Ascending aorta (tissue), 2 donors: ENCODE measurements at places on chromosomes 6 and 20. TPM values are rescaled to one million over a fixed set of nuclear protein-coding genes. Genes with fewer than 3 reads are reported as not detected.

- H3K27me3 ChIP-seq, result no peaks in the 10 kb centered on the region
- peak overlapping the region; percentile 95 for H3K27ac ChIP-seq
- no peak for DNase-seq
- no peak overlapping the region for H3K4me3 ChIP-seq
These were observed 83.5 kb downstream of the ZMYND8 start for GRCh38 chr20:47272893-47273590.

Gene RNF5
- total RNA-seq, result 73.0 TPM

DNA sequence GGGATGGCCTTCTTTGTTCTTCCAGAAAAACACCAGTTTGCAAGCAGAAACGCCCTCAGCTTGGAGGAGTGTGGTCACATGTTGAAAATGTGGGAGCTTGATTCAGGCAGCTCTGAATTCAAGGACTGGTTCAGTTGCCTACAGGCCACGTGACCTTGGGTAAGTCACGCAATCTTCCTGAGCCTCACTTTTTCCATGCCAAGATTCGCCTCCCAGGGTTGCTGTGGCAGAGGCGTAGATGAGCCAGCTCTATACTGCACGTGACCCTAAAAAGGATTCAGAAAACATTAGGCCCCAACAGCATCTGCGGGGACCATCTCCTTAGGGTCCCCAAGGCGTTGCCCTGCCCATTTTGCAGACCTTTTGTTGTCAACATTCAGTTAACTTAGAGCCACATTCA, 112.0 kb upstream of the SNX9 start:
- H3K4me3 ChIP-seq, result no peak overlapping the region
- H3K4me1 ChIP-seq, result no peaks in the 10 kb centered on the region
- no peaks in the 10 kb centered on the region for H3K27me3 ChIP-seq

GRCh38 chr20:11379257-11380011, 538.3 kb upstream of the BTBD3 start:
- H3K36me3 ChIP-seq, result no peaks in the 10 kb centered on the region
- H3K4me1 ChIP-seq, result no peaks in the 10 kb centered on the region
- no peak overlapping the region for H3K4me3 ChIP-seq
- no peaks in the 10 kb centered on the region for H3K27me3 ChIP-seq
- no peak for DNase-seq

Gene C20orf96
- 0.32 TPM for total RNA-seq

Gene SOBP
- total RNA-seq, result 5.4 TPM

GRCh38 chr6:125354649-125355048, 52.9 kb upstream of the HDDC2 start:
- no peaks in the 10 kb centered on the region for H3K36me3 ChIP-seq
- no peak overlapping the region for H3K27ac ChIP-seq
- H3K4me3 ChIP-seq, result no peak overlapping the region

GRCh38 chr6:91087908-91088307, 501.0 kb upstream of the MAP3K7 start:
- no peak for DNase-seq
- H3K36me3 ChIP-seq, result no peaks in the 10 kb centered on the region
- H3K27ac ChIP-seq, result no peak overlapping the region
- H3K4me1 ChIP-seq, result no peaks in the 10 kb centered on the region
- H3K27me3 ChIP-seq, result no peaks in the 10 kb centered on the region
- no peak overlapping the region for H3K4me3 ChIP-seq

DNA sequence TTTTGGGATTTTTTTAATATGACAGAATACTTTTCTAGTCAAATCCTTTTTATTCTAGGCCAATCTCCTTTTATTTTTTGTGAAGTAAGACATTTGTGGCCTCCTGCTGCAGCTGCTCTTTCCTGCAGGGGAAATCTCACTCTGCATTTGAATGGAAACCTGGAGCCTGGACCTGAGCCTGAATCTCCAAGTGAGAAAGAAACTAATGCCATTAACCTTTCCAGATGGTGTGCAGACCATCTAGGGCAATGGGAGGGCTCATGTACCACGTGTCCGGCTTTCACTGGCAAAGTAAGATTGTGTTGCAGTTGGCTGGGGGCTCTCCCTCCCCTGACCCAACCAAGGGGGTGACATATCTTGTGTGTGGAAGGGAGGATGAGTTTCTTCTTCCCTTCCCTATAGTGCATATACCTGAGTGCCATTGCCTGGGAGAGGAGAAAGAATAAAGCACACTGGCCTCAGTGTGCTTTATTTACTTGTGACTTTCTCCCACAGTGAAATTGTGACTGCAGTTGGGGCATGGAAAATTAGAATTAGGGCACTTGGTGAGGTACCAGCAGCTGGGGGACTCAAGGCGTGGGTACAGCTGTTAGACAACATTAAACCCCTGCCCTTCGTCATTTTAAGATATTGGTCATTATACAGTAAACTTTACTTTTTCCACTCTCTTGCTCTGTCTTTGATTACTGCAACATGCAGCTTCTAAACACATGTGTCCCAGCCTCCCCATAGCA, 159.8 kb upstream of the RIN2 start:
- no peak overlapping the region for H3K27ac ChIP-seq
- H3K4me3 ChIP-seq, result no peak overlapping the region
- H3K27me3 ChIP-seq, result no peaks in the 10 kb centered on the region
- H3K4me1 ChIP-seq, result no peaks in the 10 kb centered on the region

GRCh38 chr6:84774157-84774984, 10.0 kb upstream of the TBX18 start:
- peak overlapping the region; percentile 93 for H3K27ac ChIP-seq
- H3K27me3 ChIP-seq, result no peaks in the 10 kb centered on the region
- H3K36me3 ChIP-seq, result no peaks in the 10 kb centered on the region
- H3K4me1 ChIP-seq, result no peaks in the 10 kb centered on the region
- H3K4me3 ChIP-seq, result peak overlapping the region; percentile 61

- DNase-seq, result no peak
- no peak overlapping the region for H3K4me3 ChIP-seq
- H3K27ac ChIP-seq, result no peak overlapping the region
- H3K4me1 ChIP-seq, result no peaks in the 10 kb centered on the region
These were observed 53.5 kb upstream of the GPR31 start for GRCh38 chr6:167211295-167211648.

- no peaks in the 10 kb centered on the region for H3K36me3 ChIP-seq
- H3K27ac ChIP-seq, result no peak overlapping the region
- no peak overlapping the region for H3K4me3 ChIP-seq
- H3K27me3 ChIP-seq, result no peaks in the 10 kb centered on the region
- no peaks in the 10 kb centered on the region for H3K4me1 ChIP-seq
- DNase-seq, result no peak
These were observed 367.9 kb downstream of the PREX1 start for GRCh38 chr20:48459722-48460395.

Gene MLN
- total RNA-seq, result not detected

Gene TGM2
- 529 TPM for total RNA-seq

DNA sequence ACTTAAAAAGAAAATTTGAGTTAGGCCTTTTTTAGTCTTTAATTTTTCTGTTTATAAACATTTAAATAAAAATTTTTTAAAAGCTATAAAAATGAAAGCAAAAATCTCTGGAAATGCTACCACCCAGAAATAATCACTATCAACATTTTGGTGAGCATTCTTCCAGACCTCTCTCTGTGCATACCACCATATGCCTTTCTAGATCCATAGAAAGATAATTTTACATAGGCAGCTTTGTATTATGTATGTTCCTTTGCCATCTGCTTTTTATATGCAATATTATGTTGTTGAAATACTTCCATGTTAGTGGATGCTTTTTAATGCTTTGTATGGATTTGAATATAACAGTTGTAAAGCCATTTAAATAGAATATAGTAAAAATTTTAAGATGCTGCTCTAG, 496.7 kb upstream of the HTR1E start:
- no peak overlapping the region for H3K27ac ChIP-seq
- H3K4me3 ChIP-seq, result no peak overlapping the region
- no peaks in the 10 kb centered on the region for H3K4me1 ChIP-seq
- DNase-seq, result no peak
- H3K36me3 ChIP-seq, result no peaks in the 10 kb centered on the region

Gene WFDC2
- 32.5 TPM for total RNA-seq

DNA sequence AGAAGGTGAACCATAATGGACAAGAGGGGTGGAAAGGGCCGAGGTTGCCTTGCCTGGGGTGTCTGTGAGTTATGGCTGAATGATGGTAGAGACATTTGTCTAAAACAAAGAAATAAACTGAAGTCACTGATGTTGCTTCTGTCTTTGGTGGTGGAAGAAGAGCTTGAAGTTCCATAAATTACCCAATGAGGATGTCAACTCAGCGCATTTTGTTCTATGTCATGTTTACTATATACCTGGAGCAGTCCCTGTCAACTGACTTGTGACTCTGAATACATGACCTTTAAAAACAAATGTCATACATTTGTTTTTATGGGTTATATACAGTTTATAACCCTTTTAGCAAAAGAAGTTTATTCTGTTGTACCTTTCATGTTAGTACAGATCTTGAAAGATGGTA, 2.0 kb downstream of the EFHC1 start:
- H3K36me3 ChIP-seq, result no peaks in the 10 kb centered on the region
- no peak for DNase-seq
- peaks cover 7% of the 10 kb centered on the region for H3K4me1 ChIP-seq
- no peak overlapping the region for H3K27ac ChIP-seq
- H3K27me3 ChIP-seq, result no peaks in the 10 kb centered on the region

DNA sequence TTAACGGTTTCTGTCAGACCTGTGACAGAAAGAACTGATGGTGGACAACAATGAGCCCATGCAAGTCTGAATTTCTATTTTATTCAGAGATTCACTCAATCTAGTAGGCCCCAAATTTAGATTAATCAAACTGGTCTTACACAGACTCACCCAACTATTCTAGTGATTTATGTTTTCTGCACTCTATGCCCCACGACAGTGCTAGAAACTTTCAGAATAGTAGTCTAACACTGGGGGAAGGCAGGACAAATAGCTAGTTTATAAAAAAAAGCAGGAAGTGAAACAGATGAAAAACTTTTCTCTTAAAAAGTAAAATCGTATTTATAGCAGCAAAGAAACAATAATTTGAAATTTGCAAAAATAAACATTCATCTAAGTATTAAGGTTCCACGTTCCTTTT, 5.0 kb downstream of the TCP11 start:
- no peaks in the 10 kb centered on the region for H3K36me3 ChIP-seq
- DNase-seq, result no peak
- no peaks in the 10 kb centered on the region for H3K27me3 ChIP-seq

GRCh38 chr6:27890445-27891319, 21.5 kb downstream of the OR2B2 start:
- peaks cover 10% of the 10 kb centered on the region for H3K4me1 ChIP-seq
- H3K27me3 ChIP-seq, result no peaks in the 10 kb centered on the region
- no peaks in the 10 kb centered on the region for H3K36me3 ChIP-seq

DNA sequence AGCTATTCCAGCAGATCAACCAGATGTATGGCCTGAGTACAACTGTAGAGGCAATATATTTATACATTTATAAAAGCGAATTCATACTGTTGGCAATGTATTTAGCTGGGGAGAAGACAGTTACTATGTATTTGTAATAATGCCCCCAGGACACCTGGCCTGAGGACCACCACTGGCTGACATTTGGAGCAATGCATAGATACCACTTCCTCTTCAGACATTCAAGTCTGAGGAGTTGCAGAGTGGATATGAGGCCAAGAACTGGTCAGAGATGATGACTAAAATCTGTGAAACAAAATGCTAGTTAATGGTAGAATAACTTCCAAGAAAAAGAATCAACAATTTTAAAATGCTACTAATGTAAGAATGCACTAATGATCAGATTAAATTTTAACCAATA, 462.3 kb downstream of the CDC5L start:
- H3K27me3 ChIP-seq, result no peaks in the 10 kb centered on the region
- H3K36me3 ChIP-seq, result no peaks in the 10 kb centered on the region
- no peak overlapping the region for H3K27ac ChIP-seq

Gene CGA
- total RNA-seq, result not detected

DNA sequence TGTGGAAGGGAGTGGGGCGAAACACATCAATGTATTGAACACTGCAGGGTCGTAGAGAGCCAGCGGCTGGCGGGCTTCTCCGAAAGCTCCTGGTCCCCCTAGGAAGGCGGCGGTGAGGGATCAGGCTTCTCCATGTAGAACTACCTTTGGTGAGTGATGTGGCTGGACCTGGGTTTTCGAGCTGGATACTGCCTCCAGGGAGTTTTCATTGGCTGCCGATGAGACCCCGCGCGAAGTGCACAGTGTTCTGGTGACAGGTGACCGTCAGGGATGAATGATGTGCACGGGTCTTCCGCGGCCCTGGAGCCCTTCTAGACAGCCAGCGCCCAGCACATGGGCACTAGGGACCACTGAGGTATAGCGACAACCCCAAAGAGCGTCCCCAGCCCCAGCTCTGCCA, 16.4 kb downstream of the ABT1 start:
- H3K27me3 ChIP-seq, result peaks cover 8% of the 10 kb centered on the region
- H3K27ac ChIP-seq, result no peak overlapping the region
- no peak for DNase-seq
- H3K36me3 ChIP-seq, result no peaks in the 10 kb centered on the region
- no peak overlapping the region for H3K4me3 ChIP-seq

DNA sequence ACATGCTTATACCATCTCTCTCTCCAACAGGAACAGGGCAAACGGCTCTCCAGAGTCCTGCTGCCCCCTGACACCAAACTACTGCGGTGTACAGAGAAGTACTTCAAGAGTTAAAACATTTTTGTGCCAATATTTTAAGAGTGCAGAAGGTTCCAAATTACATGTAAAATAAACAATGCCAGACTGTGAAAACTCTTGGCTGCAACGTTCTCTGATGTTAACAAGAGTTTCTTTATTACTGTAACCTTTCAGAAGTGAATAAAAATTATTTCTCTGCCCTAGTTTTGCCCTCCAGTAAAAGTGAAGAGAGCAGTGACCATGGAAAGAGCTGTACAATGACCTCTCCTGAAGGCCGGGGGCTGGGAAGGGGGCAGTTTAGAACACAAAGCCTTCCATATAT, 41.4 kb upstream of the FAM83C start:
- H3K4me1 ChIP-seq, result no peaks in the 10 kb centered on the region
- H3K27me3 ChIP-seq, result no peaks in the 10 kb centered on the region
- no peak for DNase-seq
- H3K4me3 ChIP-seq, result no peak overlapping the region

- no peak overlapping the region for H3K27ac ChIP-seq
- no peak overlapping the region for H3K4me3 ChIP-seq
- no peaks in the 10 kb centered on the region for H3K27me3 ChIP-seq
- no peaks in the 10 kb centered on the region for H3K4me1 ChIP-seq
- no peak for DNase-seq
These were observed 97.8 kb downstream of the JARID2 start for GRCh38 chr6:15343490-15344191.

DNA sequence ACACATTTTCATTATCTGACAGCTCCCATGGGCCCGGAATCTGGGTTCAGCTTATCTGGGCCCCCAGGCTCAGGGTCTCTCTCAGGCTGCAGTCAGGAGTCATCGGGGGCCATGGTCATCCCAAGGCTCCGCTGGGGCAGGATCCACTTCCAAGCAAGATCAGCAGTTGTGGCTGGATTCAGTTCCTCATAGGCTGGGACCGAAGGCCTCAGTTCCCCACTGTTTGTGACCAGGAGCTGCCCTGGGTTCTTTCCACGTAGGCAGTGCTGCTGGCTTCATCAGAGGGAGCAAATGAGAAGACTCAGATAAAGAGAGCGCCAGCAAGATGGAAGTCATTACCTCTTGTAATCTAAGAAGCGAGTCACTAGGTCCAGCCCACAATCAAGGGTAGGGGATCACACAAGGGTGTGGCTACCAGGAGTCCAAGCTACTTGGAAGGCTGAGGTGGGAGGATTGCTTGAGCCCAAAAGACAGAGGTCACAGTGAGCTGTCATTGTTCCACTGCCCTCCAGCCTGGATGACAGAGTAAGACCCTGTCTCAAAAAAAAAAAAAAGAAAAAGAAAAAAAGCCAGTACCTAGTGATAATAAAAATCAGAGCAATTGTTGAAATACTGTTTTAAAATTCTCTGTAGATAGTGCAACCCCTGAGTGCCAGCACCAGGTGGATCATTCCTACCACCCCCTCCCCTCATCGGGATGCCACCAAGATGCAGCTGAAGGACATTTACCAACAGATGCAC, 162.7 kb downstream of the NFATC2 start:
- H3K36me3 ChIP-seq, result no peaks in the 10 kb centered on the region
- H3K27me3 ChIP-seq, result no peaks in the 10 kb centered on the region
